Stimulated activated CD8-positive, alpha-beta memory T cell treated with anti-CD3 and anti-CD28 coated beads, Interleukin-4, amount 100 ng/mL, for 1 hour (primary cell): ENCODE measurements at places on chromosomes 5 and 9.

GRCh38 chr9:137306066-137306849 lies 4.2 kb upstream of the NRARP start:
- no peak for DNase-seq

GRCh38 chr5:65753189-65753588 lies 31.2 kb downstream of the NLN start:
- no peak for DNase-seq

DNA sequence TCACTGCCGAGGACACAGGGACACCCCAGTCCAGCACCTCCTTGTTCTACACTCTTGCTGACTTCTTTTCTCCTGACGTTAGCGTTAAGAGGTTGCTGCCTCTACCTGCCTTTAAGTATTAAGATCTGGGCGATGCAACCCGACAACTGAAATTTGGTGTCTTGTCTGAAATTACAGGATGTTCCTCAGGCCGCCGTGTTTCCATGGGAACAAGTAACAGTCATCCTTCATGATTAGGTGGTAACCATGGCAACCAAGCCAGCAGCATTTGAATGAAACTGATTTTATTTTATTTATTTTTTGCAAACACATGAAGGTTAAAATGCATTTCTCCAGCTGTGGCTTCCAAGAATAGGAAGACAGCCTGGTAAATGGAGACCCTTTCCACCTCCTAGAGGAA lies 20.8 kb downstream of the DAB2IP start:
- no peak for DNase-seq

DNA sequence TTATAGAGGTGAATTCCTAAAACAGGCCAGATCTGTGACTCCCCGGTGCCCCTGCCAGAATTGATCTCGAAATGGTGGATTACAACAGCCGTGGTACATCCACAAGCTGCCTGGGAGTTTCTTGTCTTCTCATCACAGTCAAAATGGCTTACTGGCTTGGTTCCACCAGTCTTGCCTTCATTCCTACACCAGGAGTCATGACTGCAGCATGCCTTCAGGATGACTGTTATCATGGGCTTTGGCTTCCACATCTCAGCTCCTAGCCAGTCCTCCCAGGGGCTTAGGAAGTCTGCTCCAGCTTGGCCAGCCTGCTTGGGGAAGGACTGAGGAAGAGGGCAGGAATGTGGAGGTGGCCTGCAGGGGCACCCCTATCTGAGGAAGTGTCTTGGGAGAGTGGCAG lies 132.9 kb upstream of the NR3C1 start:
- no peak for DNase-seq

DNA sequence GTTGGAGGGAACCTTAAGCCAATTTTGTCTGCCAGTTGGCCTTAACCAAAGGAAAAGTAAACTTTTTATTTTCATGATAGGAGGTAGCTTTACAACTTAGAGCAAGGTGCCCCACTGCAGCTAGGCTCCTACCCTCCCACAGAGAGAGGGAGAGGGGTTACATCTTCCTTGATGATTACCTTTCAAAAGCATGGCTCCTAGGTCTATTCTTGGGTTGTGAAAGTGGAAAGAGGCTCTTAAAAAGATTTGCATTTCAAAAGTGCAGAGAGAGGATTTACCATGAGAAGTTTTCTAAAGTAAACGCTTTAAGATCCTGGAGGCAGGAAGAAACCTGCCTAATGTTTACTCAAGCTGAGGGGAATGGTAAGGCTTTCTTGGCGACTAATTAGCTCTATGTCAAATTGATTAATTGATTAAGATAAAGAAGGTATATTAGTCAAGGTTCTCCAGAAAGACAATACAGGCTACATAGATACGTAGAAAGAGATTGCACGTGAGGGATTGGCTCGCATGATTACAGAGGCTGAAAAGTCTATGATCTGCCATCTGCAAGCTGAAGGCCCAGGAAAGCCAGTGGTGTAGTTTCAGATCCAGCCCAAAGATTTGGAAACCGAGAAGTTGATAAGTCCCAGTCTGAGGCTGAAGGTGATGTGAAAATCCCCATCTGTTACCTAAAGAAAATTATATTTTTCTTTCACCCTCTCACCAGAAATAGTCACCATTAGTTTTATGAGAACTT lies 333.8 kb upstream of the CTNND2 start:
- DNase-seq = no peak

DNA sequence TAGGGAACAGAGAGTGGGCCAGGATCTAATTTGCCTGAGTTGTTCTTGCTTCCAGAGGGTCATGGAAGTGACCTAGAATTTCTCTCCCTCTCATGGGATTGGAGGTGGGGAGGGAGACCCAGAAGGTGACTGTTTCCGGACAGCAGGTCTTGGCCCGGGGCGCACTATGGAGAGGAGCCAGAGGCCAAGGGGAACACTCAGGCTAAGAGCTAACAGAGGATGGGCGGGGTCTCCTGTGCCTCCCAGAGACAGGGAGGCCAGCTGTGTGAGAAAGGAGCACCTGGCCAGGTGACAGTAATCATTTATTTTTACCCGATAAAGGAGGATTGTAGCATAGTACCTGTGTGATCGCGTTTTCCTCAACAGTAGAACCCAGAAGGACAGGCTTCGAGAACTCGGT lies 50.9 kb upstream of the ANKH start:
- no peak for DNase-seq

GRCh38 chr9:89360465-89360864 lies 42.2 kb downstream of the SECISBP2 start:
- no peak for DNase-seq

DNA sequence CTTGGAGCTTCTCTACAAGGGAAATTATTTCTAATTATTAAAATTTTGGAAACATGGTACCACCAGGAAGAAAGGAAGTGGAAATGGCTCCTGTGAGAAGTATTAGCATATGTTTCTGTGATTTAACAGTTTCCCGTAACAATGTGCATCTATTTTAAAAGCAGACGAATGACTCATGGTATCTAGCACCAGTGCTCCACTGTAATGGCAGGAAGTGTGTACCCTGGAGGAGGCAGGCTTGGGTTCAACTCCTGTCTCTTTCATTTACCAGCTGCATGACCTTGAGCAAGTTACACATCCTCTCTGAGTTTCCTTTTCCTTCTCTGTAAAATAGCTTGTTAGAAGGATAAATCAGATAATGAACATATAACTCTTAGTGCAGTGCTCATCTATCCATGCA lies 41.0 kb upstream of the ANGPTL2 start:
- DNase-seq = no peak

DNA sequence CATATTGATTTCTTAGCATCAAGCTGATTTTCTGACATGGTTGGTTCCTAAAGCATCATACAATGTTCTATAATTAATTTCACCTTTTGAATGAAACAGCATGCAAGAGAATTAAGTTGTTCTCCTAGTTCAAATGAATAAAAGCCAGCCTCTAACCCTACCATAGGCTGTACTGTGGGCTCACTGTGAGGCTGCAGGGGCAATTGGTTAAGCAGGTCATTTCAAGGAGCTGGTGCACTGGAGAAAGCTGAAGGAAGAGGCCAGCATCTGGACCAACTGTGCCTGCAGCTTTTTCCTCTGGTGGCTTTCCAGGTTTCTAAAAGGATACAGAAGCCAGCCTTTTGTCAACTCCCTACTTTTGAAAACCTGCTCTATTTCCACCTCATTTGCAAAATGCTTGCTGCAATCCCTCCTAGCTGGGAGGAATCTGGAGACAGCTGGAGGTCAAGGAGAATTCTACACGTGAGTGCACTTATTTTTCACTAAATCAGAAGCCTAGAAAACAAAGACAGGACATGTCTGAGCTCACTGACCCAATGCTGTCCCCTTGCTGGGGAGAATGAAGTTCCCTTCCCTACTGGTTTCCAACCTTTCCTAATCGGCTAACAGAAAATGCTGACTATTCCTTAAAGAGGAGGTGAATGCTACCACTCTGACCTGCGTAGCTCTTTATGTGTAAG lies 158.9 kb downstream of the APBA1 start:
- no peak for DNase-seq

- DNase-seq = no peak
These were observed 438 bp upstream of the ARSI start for GRCh38 chr5:150303070-150303615.

GRCh38 chr9:69519470-69520240 lies 152.5 kb downstream of the APBA1 start:
- no peak for DNase-seq

- DNase-seq = no peak
These were observed 58.3 kb downstream of the FGF1 start for GRCh38 chr5:142627383-142628217.

DNA sequence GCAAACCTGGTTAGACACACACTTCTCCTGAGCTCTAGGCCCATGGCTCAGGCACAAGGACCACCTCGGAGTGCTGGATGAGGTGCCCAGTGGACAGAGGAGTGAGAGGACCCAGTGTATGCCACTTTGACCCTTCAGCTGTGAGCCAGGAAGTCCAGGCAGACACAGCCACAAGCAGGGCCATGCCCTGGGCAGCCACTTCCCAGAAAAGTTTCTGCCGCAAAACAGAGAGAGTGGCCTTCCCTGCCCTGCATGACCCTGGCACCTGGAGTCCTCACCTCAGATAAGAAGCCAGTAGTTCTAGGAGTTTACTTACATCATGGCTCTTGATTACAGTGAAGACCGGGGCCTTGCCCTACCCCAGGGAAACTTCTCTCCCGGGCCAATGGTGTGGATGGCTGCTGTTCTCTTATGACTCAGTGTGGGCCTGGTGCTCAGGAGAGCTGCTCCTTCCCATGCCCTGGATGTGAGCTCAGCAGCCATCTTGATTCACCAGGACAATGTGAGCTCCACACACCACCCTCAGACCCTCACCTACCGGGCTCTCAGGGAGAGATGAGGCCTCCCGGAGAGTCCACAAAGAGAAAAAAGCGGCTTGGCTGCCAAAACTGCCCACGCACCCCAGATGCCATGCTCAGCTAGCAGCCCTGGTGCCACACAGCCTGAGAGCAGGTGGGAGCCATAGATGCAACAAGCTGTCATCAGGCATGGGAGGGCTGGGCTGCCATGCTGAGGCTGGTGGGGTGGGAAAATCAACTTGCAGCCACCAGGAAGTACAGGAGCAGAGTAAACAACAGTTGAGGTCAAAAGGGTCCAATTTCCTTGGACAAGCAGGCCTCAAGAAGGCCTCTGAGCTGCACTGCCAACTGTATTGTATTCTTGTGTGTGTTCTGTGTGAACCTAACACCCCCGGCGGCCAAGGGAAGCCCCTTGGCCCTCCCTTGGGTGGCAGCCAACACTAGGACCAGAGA lies 11.7 kb upstream of the IRF1 start:
- DNase-seq = no peak

- DNase-seq = no peak
These were observed 1.7 kb upstream of the RABL6 start for GRCh38 chr9:136806067-136806466.

GRCh38 chr9:107390778-107391177 lies 98.8 kb downstream of the KLF4 start:
- DNase-seq = no peak

- no peak for DNase-seq
These were observed 668 bp downstream of the GLIS3 start for GRCh38 chr9:4299005-4299795.

DNA sequence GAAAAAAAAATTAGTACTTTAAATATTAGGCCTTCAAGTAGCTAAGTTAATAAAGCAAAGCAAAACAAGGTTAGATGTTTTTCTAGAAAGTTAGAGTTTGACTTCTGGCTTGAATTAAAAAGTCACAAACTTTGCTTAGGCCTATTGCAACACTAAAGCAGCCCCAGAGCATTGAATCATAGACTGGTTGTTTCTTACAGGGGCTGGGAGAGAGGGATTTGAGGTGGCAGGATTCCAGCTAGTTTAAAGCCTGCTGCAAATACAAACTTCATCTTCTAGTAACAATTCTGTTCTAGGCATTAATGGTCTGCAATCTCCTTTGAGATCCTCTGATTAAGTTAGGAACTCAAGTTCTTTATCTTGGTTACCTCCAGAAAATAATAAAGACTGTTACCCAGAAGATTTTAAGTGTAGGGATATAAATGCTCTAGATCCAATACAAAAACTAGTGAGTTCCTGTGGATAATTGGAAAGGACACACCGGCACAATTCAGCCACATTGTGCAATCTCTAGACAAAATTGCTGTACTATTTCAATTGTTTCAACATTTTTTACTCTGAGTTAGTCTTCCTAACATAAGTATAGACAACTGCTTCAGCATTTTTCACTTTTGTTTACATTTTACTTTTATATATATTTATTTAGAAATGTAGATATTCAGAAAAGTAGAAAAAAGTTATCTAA lies 12.6 kb downstream of the OR13C5 start:
- DNase-seq = no peak

- no peak for DNase-seq
These were observed 14.9 kb downstream of the CD180 start for GRCh38 chr5:67181648-67182221.

DNA sequence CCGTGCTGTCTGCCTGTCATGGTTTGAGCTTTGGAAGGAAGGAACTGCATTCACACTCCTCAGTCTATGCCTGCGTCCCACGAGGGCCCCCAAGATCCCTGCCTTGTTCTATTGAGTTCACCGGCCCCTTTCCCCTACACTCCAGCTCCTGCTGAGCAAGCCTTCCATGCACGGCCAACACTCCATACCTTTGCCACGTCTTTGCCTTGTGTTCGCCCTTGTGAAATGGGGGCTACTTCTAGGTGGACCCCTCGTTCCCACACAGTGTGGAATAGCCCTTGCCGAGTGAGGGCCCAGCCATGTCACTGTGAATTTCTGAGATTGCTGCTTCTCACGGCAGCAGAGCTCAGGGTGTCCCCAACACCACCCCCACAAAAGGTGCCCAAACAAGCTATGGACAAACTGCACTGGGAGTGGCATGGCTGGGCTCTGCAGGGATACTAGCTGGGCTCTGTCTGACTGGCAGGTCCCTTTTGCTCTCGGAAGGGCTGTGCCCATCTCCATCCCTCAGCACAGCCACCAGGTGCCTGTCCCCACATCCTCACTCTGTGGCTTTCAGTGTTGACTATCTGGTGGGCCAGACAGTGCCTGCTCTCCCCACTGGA lies 67.9 kb upstream of the ADAMTS2 start:
- no peak for DNase-seq

GRCh38 chr9:136823136-136824046 lies 15.6 kb downstream of the RABL6 start:
- DNase-seq = no peak

DNA sequence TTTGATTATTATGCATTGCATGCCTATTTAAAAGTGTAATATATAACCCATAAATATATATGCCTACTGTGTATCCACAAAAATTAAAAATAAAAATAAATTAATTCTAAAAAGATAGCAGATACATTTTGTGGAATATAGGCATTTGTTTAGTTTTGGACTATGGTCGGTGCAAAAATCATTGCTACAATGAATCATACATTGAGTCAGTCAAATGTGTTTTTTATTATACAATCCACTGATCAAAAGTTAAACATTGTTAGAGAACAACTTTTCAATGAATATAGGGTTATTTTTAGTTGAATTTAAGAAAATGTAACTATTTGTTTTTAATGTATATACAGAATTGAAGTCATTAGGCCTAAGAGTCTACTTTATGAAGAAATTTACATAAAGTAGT lies 885.9 kb downstream of the EFNA5 start:
- DNase-seq = no peak

GRCh38 chr5:153601377-153601776 lies 110.9 kb downstream of the GRIA1 start:
- DNase-seq = no peak

- no peak for DNase-seq
These were observed 28.0 kb downstream of the RFK start for GRCh38 chr9:76366275-76366674.
